Activated naive CD4-positive, alpha-beta T cell treated with anti-CD3 and anti-CD28 coated beads for 36 hours (primary cell): ENCODE measurements at places on chromosomes 1 and 21. TPM values are rescaled to one million over a fixed set of nuclear protein-coding genes. Genes with fewer than 3 reads are reported as not detected.
A peak's percentile ranks its signal among the peaks of the same experiment; 100 is the strongest.

PTGFR gene
- not detected for total RNA-seq

CYP4Z1 gene
- total RNA-seq = not detected

PM20D1 gene
- 0.62 TPM for total RNA-seq

CDCP2 gene
- total RNA-seq = not detected

- no peak overlapping the region for H3K4me3 ChIP-seq
- H3K36me3 ChIP-seq = peaks cover 6% of the 10 kb centered on the region
- DNase-seq = no peak
- H3K27ac ChIP-seq = no peak overlapping the region
Measured at GRCh38 chr1:11948822-11949458, 14.4 kb downstream of the PLOD1 start.

DNA sequence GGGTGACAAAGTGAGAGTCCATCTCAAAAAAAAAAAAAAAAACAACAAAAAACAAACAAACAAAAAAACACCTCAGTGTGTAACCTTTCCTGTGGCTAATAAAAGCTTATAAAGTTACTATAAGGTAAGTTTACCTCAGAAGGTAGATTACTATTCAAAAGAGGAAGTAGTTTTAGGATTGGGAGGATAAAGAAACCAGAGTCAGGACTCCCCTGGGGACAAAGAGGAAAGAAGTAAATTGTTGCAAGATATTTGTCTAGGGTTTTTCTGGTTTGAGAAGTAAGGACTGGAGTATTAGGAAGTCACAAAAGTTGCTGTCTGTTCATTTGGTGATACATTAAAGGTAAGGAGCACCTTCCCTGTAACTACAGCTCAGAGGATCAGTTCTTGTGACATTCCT lies 23.8 kb upstream of the CENPF start:
- no peak overlapping the region for H3K27ac ChIP-seq
- H3K4me1 ChIP-seq = no peaks in the 10 kb centered on the region
- no peaks in the 10 kb centered on the region for H3K27me3 ChIP-seq
- no peak overlapping the region for H3K4me3 ChIP-seq
- peaks cover 9% of the 10 kb centered on the region for H3K36me3 ChIP-seq
- no peak for DNase-seq

DNA sequence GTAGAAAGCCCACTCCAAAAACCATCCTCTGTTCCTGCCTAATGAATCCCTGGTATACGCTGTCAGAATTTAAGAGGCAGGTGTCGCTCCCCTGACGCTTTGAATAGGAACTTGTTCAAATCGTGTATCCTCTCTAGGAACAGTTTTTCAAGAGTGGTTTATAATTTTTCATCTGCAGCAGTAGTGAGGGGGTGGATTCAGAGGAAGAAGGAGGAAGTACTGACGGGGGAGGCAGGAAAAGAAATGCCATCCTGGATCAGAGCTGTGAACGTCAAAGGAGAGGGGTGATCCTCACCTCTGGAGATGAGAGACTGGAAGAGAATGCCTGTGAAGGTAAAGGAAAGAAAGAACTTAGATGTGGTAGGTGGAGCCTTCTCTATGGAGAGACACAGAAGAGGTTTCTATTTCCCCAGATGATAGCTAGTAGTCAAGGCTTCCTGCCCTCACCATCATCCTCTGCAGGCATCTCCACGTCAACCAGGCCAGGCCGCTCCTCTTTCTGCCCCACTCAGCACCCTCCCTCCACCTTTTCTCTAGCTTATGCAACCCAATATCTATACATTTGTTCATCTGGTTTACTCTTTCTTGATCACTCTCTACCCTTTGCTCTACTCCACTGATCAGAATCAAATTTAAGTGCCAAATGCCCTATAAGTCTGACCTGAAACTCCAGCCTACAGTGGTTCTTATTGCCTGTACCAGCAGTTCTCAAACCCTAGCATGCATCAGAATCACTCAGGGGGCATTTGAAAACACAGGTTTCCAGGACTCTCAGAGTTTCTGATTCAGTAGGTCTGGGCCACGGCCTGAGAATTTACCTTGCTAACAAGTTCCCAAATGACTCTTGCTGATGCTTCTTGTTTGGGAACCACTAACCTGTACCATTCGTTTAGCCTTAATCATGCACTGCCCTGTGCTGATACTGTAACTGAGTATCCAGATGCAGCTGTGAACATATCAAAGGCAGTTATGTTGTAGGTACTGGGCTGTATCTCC lies 13.1 kb upstream of the BCL9 start:
- no peaks in the 10 kb centered on the region for H3K27me3 ChIP-seq
- H3K27ac ChIP-seq = no peak overlapping the region
- H3K36me3 ChIP-seq = no peaks in the 10 kb centered on the region
- no peaks in the 10 kb centered on the region for H3K4me1 ChIP-seq

FOXO6 gene
- not detected for total RNA-seq

GRCh38 chr1:77888081-77888780 lies at the start of gene NEXN:
Gene NEXN (plus strand): TSS chr1:77888624. CDS start chr1:77916107, 27,483 bp downstream.
- DNase-seq = peak; percentile 7
- peak within 1 kb of the TSS; percentile 66 for H3K4me3 ChIP-seq
- peaks cover 18% of the 10 kb centered on the region for H3K27me3 ChIP-seq
- H3K36me3 ChIP-seq = peaks cover 5% of the 10 kb centered on the region
- peaks cover 7% of the 10 kb centered on the region for H3K4me1 ChIP-seq

GRCh38 chr1:56820755-56821461 lies 1.7 kb upstream of the FYB2 start:
- no peak overlapping the region for H3K4me3 ChIP-seq
- DNase-seq = peak; percentile 82
- peaks cover 36% of the 10 kb centered on the region for H3K27me3 ChIP-seq
- no peaks in the 10 kb centered on the region for H3K36me3 ChIP-seq
- no peaks in the 10 kb centered on the region for H3K4me1 ChIP-seq
- no peak overlapping the region for H3K27ac ChIP-seq

DNA sequence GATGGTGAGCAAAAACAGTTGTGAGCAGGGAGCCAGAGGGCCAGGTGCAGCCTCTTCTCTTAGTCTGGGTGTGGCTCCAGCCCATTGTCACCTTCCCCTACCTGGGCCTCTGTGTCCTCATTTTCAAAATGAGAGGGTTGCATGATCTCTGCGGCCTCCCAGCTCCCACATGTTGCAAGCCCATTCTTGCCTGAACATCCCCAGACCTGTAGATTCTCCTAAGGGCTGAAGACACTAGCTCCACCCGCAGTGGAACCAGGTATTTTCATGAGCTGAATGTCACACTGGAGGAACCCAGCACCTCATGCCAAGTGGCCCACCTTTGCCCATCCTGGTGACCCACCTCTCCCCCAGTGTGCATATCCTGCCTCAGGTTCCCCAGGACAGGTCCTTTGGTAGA lies 12.3 kb downstream of the IKBKE start:
- no peak for DNase-seq
- peaks cover 18% of the 10 kb centered on the region for H3K4me1 ChIP-seq

CR1L gene
- not detected for total RNA-seq

DNA sequence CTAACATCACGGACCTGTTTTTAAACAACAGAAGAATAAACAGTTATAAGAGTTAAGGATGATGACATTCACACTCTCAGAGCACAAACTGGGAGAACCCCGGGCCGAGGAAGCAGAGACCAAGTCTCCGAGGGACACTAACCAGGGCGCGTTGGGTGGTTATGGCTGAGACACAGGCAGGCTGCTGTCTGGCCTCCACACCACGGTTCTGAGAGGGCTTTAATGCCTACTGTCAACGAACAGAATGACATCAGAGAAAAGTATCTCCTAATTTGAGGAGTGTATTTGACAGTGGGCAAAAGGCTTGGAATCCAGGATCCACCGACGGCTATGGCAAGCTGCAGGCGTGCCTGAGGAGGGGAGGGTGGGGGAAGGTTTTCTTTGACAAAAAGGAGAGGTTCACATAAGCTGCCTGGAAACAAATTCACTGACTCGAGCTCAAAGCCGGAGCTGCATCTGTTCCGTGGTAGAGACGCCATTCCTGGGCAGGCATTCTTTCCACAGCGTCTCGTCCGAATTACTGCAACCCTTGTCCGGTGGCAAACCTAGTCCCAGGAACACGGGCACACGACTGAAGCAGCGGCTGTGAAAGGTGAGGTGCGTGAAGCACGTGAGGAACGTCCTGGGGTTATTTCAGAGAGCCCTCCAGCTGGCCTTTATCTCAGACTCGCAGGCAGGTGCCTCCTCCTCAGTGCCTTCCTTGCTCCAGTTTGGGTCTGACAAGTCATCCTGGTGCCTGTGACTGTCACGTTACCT lies 9.4 kb downstream of the POFUT2 start:
- DNase-seq = no peak
- H3K27ac ChIP-seq = no peak overlapping the region
- peaks cover 20% of the 10 kb centered on the region for H3K36me3 ChIP-seq
- H3K27me3 ChIP-seq = no peaks in the 10 kb centered on the region
- H3K4me3 ChIP-seq = no peak overlapping the region

GRCh38 chr1:85585799-85586198 lies 5.2 kb downstream of the CCN1 start:
- peaks cover 5% of the 10 kb centered on the region for H3K4me1 ChIP-seq
- peaks cover 33% of the 10 kb centered on the region for H3K27me3 ChIP-seq
- DNase-seq = no peak
- no peak overlapping the region for H3K4me3 ChIP-seq
- no peak overlapping the region for H3K27ac ChIP-seq

DNA sequence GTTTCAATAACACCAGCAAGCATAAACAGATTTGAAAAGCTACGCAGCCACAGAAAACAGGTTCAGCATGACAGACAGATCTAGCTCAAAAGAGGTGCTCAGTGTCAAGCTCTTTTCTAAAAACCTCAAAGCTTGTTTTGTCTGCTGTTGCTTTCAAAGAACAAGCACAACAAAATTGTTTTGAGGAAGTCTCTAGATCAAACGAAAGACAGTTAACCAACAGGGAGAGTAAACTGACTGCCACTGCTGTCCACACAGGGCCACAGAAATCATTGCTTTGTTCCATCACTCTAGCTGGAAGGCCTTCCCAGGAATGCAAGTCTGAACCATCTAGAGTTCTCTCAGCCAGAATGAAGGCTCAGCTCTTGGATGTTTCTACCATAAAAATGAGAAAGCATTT lies 12.8 kb downstream of the APP start:
- no peak for DNase-seq
- peaks cover 1% of the 10 kb centered on the region for H3K36me3 ChIP-seq
- peaks cover 19% of the 10 kb centered on the region for H3K4me1 ChIP-seq

GRCh38 chr1:80540596-80540995 lies 1260.1 kb upstream of the ADGRL2 start:
- DNase-seq = no peak
- H3K27me3 ChIP-seq = no peaks in the 10 kb centered on the region
- H3K27ac ChIP-seq = no peak overlapping the region
- H3K4me1 ChIP-seq = no peaks in the 10 kb centered on the region
- no peaks in the 10 kb centered on the region for H3K36me3 ChIP-seq
- no peak overlapping the region for H3K4me3 ChIP-seq

GRCh38 chr1:164137273-164137925 lies 421.6 kb upstream of the PBX1 start:
- no peak overlapping the region for H3K27ac ChIP-seq
- DNase-seq = no peak
- no peaks in the 10 kb centered on the region for H3K36me3 ChIP-seq

GRCh38 chr1:50719126-50719525 lies 240.9 kb downstream of the FAF1 start:
- H3K27ac ChIP-seq = no peak overlapping the region
- H3K4me3 ChIP-seq = no peak overlapping the region
- peaks cover under 1% of the 10 kb centered on the region for H3K4me1 ChIP-seq

DNA sequence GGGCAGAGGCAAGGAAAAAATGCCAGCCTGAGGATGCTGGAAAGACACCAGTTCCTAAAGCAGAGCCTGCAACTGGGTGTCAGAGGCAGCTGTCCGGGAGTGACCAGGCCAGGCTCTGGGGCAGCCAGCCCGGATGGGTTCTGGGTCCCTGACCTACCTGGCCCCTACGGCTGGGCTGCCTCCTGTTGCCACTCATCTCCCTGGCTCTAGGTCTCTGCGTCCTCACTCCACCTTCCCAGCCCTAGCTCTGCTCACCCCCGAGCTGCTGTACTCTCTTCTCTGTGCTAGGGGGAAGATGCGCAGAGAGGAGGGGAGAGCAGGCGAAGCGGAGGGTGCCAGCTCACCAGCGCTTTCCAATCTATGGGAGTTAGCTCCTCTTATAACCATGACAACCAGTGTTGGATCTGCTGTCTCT lies 9.0 kb downstream of the ARHGEF2 start:
- no peak overlapping the region for H3K4me3 ChIP-seq
- no peak for DNase-seq
- no peaks in the 10 kb centered on the region for H3K27me3 ChIP-seq
- peak overlapping the region; percentile 96 for H3K27ac ChIP-seq
- peaks cover 43% of the 10 kb centered on the region for H3K36me3 ChIP-seq

DNA sequence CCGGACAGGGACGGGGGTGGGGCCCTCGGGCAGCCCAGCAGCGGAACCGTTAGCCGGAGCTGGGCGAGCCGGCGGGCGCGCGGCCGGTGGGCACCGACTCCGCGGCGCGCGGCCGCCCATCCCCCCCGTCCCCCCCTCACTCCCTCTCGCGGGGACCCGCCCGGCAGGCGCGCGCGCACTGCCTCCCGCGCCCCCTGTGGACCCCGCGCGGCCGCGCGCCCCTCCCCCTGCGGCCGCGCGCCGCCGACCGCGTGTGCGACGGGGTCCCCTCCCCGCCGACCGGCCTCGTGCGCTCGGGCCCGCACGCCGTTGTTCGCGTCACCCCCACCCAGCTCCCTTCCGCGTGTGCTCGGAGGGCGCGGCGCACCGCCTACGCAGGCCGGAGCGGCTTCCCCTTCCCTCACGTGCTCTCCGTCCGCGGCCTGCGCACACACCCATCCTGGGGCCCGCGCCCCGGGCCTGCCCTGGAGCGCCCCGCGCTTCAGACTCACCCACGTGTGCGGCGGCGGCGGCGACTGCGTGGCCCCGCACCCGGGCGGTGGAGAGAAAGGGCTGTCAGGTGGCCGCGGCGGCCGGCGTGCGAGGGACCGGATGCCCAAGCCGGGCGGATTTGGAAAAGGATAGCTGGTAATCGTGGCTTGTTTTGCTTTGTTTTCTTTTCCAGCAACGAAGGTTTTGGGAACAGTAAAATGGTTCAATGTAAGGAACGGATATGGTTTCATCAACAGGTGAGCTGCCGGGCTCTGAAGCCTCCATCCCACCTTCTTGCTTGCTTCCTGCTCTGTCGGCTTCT lies 717 bp downstream of the YBX1 start:
- H3K4me3 ChIP-seq = peak overlapping the region; percentile 97

GRCh38 chr21:36461918-36462486 lies 17.9 kb downstream of the CLDN14 start:
- no peak for DNase-seq
- H3K27ac ChIP-seq = no peak overlapping the region
- no peak overlapping the region for H3K4me3 ChIP-seq
- H3K36me3 ChIP-seq = no peaks in the 10 kb centered on the region
- no peaks in the 10 kb centered on the region for H3K27me3 ChIP-seq
- H3K4me1 ChIP-seq = no peaks in the 10 kb centered on the region

LEMD1 gene
- not detected for total RNA-seq

S100A7A gene
- not detected for total RNA-seq

ANGPTL7 gene
- not detected for total RNA-seq

GRCh38 chr1:62621907-62622306 lies 24.6 kb downstream of the ANGPTL3 start:
- H3K4me3 ChIP-seq = no peak overlapping the region
- H3K36me3 ChIP-seq = peaks cover 1% of the 10 kb centered on the region
- no peak overlapping the region for H3K27ac ChIP-seq
- no peaks in the 10 kb centered on the region for H3K27me3 ChIP-seq

GRCh38 chr1:240385985-240386978 lies 225.7 kb downstream of the GREM2 start:
- no peaks in the 10 kb centered on the region for H3K36me3 ChIP-seq
- no peak for DNase-seq
- no peaks in the 10 kb centered on the region for H3K27me3 ChIP-seq
